Activated CD4-positive, alpha-beta T cell treated with anti-CD3 and anti-CD28 coated beads for 1 hour (primary cell): ENCODE measurements at places on chromosomes 3 and 15.

DNA sequence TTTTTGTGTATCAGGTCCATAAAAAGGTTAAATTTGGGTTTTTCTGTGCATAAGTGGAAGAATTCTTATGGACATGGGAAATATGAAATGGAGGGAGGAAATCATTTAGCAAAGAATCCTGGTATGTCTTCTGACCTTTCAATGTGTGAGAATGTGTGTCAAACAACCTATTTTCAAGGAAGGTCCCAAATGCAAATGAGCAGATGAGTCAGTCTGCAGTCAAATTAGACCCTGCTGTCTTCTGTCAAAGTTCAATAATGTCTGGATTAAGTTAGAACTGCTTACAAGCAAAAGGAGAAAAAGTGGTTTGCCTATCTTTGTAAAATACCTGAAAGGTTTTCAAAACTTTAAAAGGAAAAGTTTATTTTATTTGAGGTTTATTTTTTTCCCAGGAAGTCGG, 15.3 kb downstream of the FBN1 start:
- DNase-seq, result no peak

- no peak for DNase-seq
Observed at GRCh38 chr15:71435552-71435951, 320.3 kb downstream of the THSD4 start.

DNA sequence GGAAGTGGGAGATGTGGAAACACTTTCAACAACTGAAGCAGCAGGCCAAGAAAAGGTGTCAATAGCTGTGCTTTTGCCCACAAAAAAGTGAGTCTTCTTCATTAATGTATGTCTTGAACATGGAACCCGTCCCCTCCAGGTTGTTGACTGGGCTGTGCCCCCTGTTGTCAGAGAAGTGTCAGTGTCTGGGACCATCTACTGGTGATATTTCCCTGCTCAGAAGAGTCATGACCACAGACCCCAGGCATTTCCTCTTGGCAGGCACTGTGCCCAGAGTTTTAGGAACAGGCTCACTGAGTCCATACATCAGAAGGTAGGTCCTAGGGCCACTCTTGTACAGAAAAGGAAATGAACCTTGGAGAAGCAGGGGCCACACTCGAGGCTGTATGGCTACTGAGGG, 54.8 kb upstream of the LARS2 start:
- DNase-seq, result no peak

DNA sequence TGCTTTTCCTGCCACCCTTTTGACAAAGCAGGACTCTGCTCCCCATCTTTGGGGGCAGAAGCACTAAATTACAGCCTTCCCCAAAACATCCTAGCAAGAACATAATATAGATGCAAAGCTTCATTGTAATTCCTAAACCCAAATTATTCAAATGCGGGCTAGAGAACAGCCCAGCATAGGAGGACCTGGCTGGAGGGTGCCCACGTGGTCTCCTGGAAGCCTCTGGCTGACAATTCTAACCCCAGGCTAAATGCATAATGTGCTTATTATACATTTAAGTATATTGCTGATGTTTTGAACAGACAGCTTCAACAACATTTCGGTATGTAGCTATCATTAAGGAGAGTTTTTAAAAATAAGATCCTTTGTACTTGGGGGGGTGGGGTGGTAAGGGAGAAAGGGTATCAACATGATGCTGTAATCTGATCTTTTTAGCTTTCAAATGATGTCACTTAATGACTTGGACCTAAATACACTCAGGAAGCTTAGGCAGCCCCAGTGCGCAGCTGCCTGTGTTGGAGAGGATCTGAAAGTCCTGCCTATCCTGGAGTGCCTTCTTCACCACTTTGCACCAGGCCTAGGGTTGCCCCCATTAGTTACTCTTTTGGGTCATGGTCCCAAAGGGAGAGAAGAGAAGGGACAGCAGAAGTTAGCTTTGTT, 57.2 kb upstream of the USP3 start:
- DNase-seq, result no peak
